ENCODE measurements at places on chromosomes 4 and X. TPM values are rescaled to one million over a fixed set of nuclear protein-coding genes. Genes with fewer than 3 reads are reported as not detected.

The P2RY8 gene
- total RNA-seq, result 50.1 TPM

- no peak for DNase-seq
- H3K36me3 ChIP-seq, result no peaks in the 10 kb centered on the region
- H3K4me3 ChIP-seq, result no peak overlapping the region
- H3K4me1 ChIP-seq, result no peaks in the 10 kb centered on the region
- H3K27me3 ChIP-seq, result peaks cover 8% of the 10 kb centered on the region
Observed at GRCh38 chr4:127634181-127634580, 1.4 kb downstream of the INTU start.

DNA sequence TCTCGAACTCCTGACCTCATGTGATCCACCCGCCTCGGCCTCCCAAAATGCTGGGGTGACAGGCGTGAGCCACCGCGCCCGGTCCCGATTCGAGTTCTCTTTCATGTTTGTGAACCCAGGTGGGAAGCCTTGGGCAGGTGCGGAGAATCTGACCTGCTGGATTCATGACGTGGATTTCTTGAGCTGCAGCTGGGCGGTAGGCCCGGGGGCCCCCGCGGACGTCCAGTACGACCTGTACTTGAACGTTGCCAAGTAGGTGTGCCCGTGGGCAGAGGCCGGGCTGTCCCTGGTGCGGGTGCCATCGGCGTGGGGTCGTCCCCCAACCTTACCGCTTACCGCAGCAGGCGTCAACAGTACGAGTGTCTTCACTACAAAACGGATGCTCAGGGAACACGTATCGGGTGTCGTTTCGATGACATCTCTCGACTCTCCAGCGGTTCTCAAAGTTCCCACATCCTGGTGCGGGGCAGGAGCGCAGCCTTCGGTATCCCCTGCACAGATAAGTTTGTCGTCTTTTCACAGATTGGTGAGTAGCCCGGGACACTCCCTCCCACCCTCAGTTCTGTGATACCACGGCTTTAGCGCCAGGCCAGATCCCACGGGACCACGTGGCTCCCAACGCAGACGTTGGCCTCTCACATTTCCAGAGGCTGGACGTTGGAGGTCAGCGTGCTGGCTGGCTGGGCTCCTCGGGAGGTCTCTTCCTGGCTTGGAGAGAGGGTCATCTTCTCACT lies 15.6 kb downstream of the IL3RA start:
- H3K27ac ChIP-seq, result no peak overlapping the region
- H3K4me3 ChIP-seq, result no peak overlapping the region
- no peaks in the 10 kb centered on the region for H3K4me1 ChIP-seq
- DNase-seq, result no peak

- H3K27ac ChIP-seq, result no peak overlapping the region
- H3K4me1 ChIP-seq, result no peaks in the 10 kb centered on the region
- DNase-seq, result no peak
- H3K27me3 ChIP-seq, result peaks cover 5% of the 10 kb centered on the region
- no peak overlapping the region for H3K4me3 ChIP-seq
Observed at GRCh38 chr4:95547715-95548471, 880 bp downstream of the UNC5C start.
